Dermis microvascular lymphatic vessel endothelial cell (primary cell): ENCODE measurements at places on chromosomes 16 and 17. TPM values are rescaled to one million over a fixed set of nuclear protein-coding genes. Genes with fewer than 3 reads are reported as not detected.

DHX38 gene
- total RNA-seq = 64.6 and 74.7 TPM in 2 replicates

UMOD gene
- not detected in 2 replicates for total RNA-seq

TMEM235 gene
- under 0.01 and 0.51 TPM in 2 replicates for total RNA-seq

TCAP gene
- total RNA-seq = 0.26 and 0.51 TPM in 2 replicates

CEP112 gene
- total RNA-seq = 5.0 and 5.6 TPM in 2 replicates

TMEM114 gene
- not detected in 2 replicates for total RNA-seq

SMIM36 gene
- total RNA-seq = not detected in 2 replicates

CBFA2T3 gene
- under 0.01 TPM in 1 of 2 replicates, not detected in the other for total RNA-seq
